Naive thymus-derived CD4-positive, alpha-beta T cell (primary cell): ENCODE measurements at places on chromosomes 12 and 14. TPM values are rescaled to one million over a fixed set of nuclear protein-coding genes. Genes with fewer than 3 reads are reported as not detected.

RTL1 gene
- not detected for total RNA-seq

GRCh38 chr12:66860752-66861750, 182.2 kb upstream of the GRIP1 start:
- H3K4me1 ChIP-seq, result no peaks in the 10 kb centered on the region
- no peak overlapping the region for H3K27ac ChIP-seq
- H3K27me3 ChIP-seq, result no peaks in the 10 kb centered on the region
- DNase-seq, result peak; percentile 65

GRCh38 chr14:105989566-105990302, 463.4 kb downstream of the TMEM121 start:
- H3K36me3 ChIP-seq, result no peaks in the 10 kb centered on the region
- no peaks in the 10 kb centered on the region for H3K27me3 ChIP-seq

DNA sequence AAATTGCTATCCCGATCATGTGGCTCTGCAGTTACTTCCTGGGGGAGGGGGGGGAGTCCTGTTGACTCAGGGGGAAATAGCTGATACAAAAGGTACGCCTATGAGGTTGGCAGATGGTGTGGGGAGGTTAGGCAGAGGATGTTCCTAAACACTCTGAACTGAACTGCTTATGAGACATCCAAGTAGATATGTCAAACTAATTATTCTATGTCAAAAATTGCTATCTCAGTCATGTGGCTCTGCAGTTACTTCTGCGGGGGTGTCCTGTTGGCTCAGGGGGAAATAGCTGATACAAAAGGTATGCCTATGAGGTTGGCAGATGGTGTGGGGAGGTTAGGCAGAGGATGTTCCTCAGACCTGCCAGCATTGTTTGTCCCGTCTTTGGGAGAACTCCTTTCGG, 5.1 kb upstream of the VCPKMT start:
- peaks cover 3% of the 10 kb centered on the region for H3K36me3 ChIP-seq
- H3K4me1 ChIP-seq, result peaks cover 6% of the 10 kb centered on the region
- no peak overlapping the region for H3K27ac ChIP-seq
- H3K4me3 ChIP-seq, result no peak overlapping the region
- no peak for DNase-seq
- no peaks in the 10 kb centered on the region for H3K27me3 ChIP-seq

DNA sequence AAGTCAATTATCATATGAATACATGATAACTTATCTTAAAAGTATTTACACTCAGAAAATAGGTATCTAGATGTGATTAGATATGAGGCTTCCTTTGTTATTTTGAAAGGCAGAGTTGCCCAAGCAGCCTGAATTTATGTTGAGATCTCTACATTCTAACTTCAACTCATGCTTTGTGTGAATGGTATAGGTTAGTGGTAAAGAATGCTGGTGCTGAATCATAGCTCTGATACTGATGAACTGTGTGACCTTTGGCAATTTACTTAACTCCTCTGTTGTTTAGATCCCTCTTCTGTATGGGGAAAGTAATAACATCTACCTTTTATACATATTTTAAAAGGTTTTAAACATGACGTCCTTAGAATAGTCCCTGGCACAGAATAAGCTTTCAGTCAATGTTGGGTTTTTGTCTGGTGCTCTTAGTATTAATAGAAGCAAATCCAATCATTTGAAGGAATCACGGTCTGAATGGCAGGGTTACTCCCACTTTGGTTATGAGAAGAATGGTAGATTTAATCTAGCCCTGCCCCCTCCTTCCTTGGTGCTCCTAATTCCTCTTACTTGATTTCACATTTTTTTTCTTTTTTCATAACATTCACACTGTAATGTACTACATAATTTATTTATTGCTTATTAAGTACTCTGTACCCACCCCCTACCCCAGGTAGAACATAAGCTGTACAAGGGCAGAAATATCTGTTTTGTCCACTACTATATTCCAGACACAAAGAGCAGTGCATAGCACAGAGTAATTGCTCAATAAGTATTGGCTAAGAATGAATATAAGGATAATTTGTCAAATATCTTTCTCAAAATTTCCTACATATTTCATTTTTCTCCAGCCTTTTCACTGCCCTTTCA, 203.3 kb upstream of the KRR1 start:
- H3K4me3 ChIP-seq, result no peak overlapping the region
- H3K27me3 ChIP-seq, result no peaks in the 10 kb centered on the region
- H3K36me3 ChIP-seq, result no peaks in the 10 kb centered on the region
- H3K27ac ChIP-seq, result no peak overlapping the region
- H3K4me1 ChIP-seq, result no peaks in the 10 kb centered on the region
- no peak for DNase-seq

SNX6 gene
- total RNA-seq, result 59.7 TPM

- no peaks in the 10 kb centered on the region for H3K36me3 ChIP-seq
- no peak overlapping the region for H3K4me3 ChIP-seq
- H3K27me3 ChIP-seq, result no peaks in the 10 kb centered on the region
- no peak for DNase-seq
These were observed 128.7 kb downstream of the RGS6 start for GRCh38 chr14:72060917-72061316.

- H3K27ac ChIP-seq, result no peak overlapping the region
- no peak overlapping the region for H3K4me3 ChIP-seq
- no peaks in the 10 kb centered on the region for H3K4me1 ChIP-seq
- no peak for DNase-seq
- H3K36me3 ChIP-seq, result no peaks in the 10 kb centered on the region
These were observed 75.3 kb downstream of the WSCD2 start for GRCh38 chr12:108204117-108204987.
